ENCODE measurements at places on chromosomes 13 and 19. TPM values are rescaled to one million over a fixed set of nuclear protein-coding genes. Genes with fewer than 3 reads are reported as not detected.
A peak's percentile ranks its signal among the peaks of the same experiment; 100 is the strongest.

- peak; percentile 95 for DNase-seq
These were observed at the start of gene NAXD for GRCh38 chr13:110615322-110616102. Gene NAXD (plus strand): TSS chr13:110615545. CDS start chr13:110615602, 57 bp downstream.

DNA sequence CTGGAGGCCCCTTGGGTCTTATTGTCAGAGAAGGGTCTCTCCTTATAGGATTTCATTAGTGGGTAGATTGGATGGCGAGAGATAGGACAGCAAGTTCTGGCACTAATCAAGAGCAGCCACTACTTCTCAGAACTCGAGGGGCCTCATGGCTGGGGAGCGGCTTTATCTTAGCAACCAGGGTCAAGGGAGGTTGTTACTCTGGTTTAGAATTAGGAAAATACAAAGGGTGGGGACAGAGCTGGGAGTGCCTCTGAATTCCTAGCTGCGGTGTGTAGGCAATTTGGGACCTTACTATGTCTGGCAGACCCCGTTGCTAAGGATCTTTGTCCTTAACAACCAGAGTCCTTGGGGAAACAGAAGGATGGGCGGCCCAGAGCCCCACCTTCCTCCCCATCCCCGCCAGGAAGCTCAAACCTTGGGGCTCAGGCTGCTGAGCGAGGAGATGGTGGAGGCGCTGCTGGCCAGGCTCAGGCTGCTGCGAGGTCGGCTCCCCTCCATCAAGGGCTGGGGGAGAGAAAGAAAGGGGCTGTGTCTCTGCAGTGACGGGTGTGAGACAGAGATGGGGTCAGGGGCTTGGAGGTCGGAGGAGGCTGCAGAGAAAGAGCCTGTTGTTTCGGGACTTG lies 1.2 kb downstream of the PLEKHA4 start:
- no peak for DNase-seq

GRCh38 chr19:32748497-32748896 lies 28.9 kb downstream of the TDRD12 start:
- DNase-seq = no peak

DNA sequence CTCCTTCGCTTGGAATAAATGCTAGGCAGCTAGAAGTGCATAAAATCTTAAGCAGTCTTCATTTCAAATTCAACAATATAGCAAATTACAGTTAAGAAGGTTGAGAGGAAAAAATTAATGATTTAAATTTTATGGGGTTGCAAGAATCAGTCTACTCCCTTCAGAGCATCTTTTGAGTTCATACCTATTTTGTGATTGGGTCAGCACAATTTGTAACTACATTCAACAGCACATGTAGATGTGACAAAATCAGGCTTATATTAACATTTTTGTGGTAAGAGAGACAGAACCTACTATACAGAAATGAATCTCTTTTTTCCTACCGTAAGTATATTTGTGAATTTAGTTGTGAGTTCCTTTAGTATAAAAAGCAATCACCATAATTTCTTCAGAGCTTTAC lies 520.6 kb upstream of the HTR2A start:
- no peak for DNase-seq

GRCh38 chr19:28468701-28469459 lies 744.1 kb downstream of the UQCRFS1 start:
- DNase-seq = peak; percentile 66

DNA sequence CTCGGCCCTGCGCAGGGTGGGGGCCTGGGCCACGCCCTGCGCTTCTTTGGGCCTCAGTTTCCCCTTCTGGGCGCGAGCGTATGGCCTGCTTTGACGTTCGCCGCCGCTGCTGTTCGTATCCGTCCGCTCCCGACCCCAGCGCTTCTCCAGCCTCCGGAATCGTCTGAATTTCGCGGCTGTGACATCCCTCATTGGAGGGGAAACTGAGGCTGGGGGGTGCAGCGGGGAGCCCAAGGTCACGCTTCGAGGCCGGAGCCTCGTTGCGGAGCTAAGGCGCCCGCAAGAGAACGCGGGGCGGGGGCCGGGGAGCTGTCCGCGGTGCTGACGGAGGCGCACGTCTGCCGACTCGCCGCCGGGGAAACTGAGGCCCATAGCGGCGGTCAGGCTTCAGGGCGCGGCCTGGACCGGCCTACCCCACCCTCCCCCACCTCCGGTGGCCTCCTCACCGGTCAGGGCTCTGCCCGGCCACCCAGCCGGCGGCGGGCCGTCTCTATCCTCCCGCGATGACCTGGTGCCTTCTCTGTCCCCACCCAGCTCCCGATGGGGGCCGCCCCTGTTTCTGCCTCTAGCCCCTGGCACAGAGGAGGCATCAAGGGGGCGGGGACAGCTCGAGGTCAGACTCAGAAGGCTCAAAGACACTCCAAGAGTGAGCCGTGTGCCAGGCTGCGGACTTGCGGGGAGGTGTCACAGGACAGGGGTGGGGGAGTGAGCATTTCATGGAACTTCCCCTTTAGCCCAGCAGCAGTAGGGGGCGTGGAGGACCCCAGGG lies 3.0 kb upstream of the APC2 start:
- no peak for DNase-seq

GRCh38 chr13:109162248-109163036 lies 533.0 kb downstream of the MYO16 start:
- DNase-seq = no peak

DNA sequence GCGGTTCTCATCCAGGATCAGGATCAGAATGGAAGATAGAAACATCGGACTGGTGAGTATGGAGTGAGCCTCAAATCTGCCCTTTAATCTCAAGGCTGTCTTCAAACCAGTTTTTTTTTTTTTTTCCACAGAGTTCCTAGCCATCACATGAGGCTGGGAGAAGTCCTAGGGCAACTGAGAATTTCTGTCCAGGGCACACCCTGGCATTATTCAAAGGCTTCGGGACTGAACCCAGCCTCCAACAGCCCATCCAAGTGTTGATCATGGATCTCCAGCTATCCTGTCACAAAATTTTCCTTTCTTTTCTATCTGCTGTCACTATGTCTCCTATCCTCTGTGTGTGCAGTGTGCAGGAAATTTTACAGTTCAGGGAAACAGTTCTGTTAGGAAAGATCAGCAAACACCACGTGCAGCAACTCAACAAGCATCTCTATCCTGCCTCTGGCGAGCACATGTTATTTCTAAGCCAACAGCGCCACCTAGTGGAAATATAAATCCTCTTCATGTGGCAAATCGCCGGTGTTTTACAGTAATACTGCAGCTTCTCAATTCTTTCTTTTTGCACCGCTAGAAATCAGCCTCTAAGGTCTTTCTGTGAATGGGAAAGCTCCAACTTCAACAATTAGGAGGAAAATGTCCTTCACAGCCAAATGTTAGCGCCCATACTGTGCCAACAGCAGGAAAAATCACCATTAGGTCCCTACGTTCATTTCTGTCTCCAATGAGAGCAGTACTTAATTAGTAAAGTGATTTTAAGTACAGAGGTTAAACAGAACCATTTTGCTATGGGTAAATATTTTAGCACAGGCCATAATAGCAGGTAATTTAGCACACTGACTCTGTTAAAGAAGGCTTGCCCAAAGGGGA lies 21.4 kb upstream of the ZNF181 start:
- no peak for DNase-seq

GRCh38 chr13:46143184-46143701 lies 38.4 kb upstream of the CPB2 start:
- DNase-seq = no peak

DNA sequence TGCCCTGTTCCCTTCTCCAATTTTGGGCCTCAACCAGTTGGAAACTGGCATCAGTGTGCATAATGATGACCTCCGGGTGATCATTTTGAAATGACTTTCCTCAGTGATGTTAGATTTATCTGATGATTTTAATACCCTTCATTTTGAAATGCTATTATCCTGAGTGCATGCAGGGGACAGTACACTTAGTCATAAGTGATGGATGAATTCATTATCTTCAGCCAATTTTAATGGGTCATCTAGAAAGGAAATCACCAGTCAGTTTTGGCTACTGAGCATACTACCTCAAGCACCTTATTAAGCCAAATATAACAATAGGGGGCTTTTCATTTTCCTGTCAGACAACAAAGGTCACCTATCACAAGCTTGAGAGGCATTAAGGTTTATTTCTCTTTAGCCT lies 118.5 kb upstream of the MIR17HG start:
- DNase-seq = no peak

GRCh38 chr19:11821474-11822109 lies 7.5 kb downstream of the ZNF440 start:
- no peak for DNase-seq

ZNF577 gene
- total RNA-seq = 25.6 TPM

DACT3 gene
- total RNA-seq = 22.2 TPM

SPPL2B gene
- 48.0 TPM for total RNA-seq

NCR1 gene
- 0.45 TPM for total RNA-seq

GRK1 gene
- total RNA-seq = 0.09 TPM

UBE2L5 gene
- total RNA-seq = 0.22 TPM

LILRB5 gene
- total RNA-seq = 24.1 TPM

NMRK2 gene
- total RNA-seq = not detected
